ENCODE measurements at places on chromosomes 4 and X. TPM values are rescaled to one million over a fixed set of nuclear protein-coding genes. Genes with fewer than 3 reads are reported as not detected.

The TRPC5OS gene
- polyA plus RNA-seq: not detected

The POU3F4 gene
- not detected for polyA plus RNA-seq

The MAGEB10 gene
- polyA plus RNA-seq: not detected

The MAGEA11 gene
- polyA plus RNA-seq: not detected

The TMEM150C gene
- 1.6 TPM for polyA plus RNA-seq

The MAGEA12 gene
- not detected for polyA plus RNA-seq

The CXCR3 gene
- polyA plus RNA-seq: 4.1 TPM

The MEPE gene
- not detected for polyA plus RNA-seq

The AMBN gene
- not detected for polyA plus RNA-seq

The UGT2B15 gene
- 9.2 TPM for polyA plus RNA-seq

The HAND2 gene
- polyA plus RNA-seq: 4.1 TPM

The BEX4 gene
- polyA plus RNA-seq: 42.9 TPM

The CCKAR gene
- 0.18 TPM for polyA plus RNA-seq

The NEUROG2 gene
- not detected for polyA plus RNA-seq

The PTCHD1 gene
- 0.09 TPM for polyA plus RNA-seq

The SSX4B gene
- not detected for polyA plus RNA-seq

The CCDC120 gene
- 26.8 TPM for polyA plus RNA-seq

The HELT gene
- not detected for polyA plus RNA-seq

The TMEM165 gene
- 26.7 TPM for polyA plus RNA-seq

The UGT2B7 gene
- polyA plus RNA-seq: 41.8 TPM

The GPRASP2 gene
- 1.1 TPM for polyA plus RNA-seq

The ADAM29 gene
- not detected for polyA plus RNA-seq

The AFF2 gene
- 0.34 TPM for polyA plus RNA-seq

The RPL39 gene
- polyA plus RNA-seq: 3,763 TPM

The DMP1 gene
- polyA plus RNA-seq: not detected

The COX7B2 gene
- polyA plus RNA-seq: not detected

The TEX13B gene
- not detected for polyA plus RNA-seq

The OPHN1 gene
- 0.89 TPM for polyA plus RNA-seq

The TLL1 gene
- 1.6 TPM for polyA plus RNA-seq

The PASD1 gene
- not detected for polyA plus RNA-seq

The CXorf51B gene
- polyA plus RNA-seq: not detected

The CRMP1 gene
- 9.1 TPM for polyA plus RNA-seq

The POF1B gene
- 17.8 TPM for polyA plus RNA-seq

The BLTP1 gene
- polyA plus RNA-seq: 18.0 TPM

The CWH43 gene
- not detected for polyA plus RNA-seq

The RRH gene
- 0.21 TPM for polyA plus RNA-seq

The XG gene
- not detected for polyA plus RNA-seq

The SOWAHB gene
- polyA plus RNA-seq: 7.3 TPM

The RNF150 gene
- polyA plus RNA-seq: 2.3 TPM

The PPP2R2C gene
- polyA plus RNA-seq: not detected

The GAGE13 gene
- polyA plus RNA-seq: not detected

The MAGEE1 gene
- polyA plus RNA-seq: 1.1 TPM

The ZXDB gene
- 8.6 TPM for polyA plus RNA-seq

The LGI2 gene
- not detected for polyA plus RNA-seq

The MCF2 gene
- polyA plus RNA-seq: 0.21 TPM

The GAGE12F gene
- polyA plus RNA-seq: not detected

The SPANXA1 gene
- polyA plus RNA-seq: not detected

The PPP4R3C gene
- polyA plus RNA-seq: not detected

The VCX gene
- polyA plus RNA-seq: not detected

The TBC1D9 gene
- polyA plus RNA-seq: 11.4 TPM

The ZMYM3 gene
- polyA plus RNA-seq: 3.8 TPM

The KCTD8 gene
- 0.07 TPM for polyA plus RNA-seq

The ERCC6L gene
- polyA plus RNA-seq: 0.27 TPM

The GNPDA2 gene
- polyA plus RNA-seq: 9.2 TPM

The ANOS1 gene
- not detected for polyA plus RNA-seq
